Kasumi-1 (cell line): ENCODE measurements at places on chromosomes 5 and 9.

DNA sequence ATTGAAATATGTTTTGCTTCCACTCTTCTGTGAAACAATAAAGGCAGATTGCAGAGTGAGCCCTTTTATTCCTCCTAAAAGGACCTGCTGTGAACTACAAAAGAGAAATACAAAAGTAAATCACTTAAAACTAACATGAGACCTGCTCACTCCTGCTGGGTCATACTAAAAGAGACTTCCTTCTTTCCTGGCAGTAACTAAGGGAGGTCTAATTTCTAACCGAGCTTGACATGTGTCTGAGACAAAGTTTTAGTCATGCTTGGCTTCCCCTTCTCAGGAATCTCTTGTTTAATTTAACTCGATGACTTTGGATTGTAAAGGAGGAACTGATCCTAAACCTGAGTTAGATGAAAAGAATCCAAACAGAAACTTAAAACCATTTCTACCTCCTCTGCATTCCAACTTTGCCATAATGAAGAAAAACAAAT is 86.4 kb upstream of the CDH6 start:
- DNase-seq, result no peak

GRCh38 chr9:2140600-2141223 is 125.6 kb downstream of the SMARCA2 start:
- DNase-seq, result no peak

DNA sequence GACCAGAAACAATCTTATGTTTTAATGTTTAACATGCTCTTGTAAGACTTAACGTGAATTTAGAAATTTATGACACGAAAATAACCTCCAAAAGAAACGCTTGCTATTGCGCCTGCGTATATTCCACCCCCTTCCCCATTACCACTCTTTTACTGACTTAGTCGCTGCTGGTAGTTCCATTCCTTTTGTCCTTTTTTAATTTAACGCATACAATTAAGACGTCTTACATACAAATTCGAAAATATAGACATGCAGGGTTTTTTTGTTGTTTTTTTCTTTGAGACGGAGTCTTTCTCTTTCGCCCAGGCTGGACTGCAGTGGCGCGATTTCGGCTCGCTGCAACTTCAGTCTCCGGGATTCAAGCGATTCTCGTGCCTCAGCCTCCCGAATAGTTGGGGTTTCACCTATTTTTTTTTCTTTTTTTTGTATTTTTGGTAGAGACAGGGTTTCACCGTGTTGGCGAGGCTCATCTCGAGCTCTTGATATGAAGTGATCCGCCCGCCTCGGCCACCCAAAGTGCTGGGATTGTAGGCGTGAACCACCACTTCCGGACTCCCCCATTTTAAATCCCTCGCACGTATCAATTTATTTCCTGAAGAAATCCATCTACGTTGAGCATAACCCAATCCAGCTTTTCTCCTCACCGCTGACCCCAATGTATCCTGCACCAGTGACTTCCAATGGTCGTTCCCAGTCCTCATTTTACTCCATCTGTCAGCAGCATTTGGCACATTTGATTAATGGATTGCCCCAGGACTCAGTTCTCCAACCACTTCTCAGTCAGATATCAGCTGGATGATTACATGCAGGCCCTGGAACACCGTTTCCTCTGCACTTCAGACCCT is 684 bp upstream of the MED7 start:
- DNase-seq, result peak; percentile 83

DNA sequence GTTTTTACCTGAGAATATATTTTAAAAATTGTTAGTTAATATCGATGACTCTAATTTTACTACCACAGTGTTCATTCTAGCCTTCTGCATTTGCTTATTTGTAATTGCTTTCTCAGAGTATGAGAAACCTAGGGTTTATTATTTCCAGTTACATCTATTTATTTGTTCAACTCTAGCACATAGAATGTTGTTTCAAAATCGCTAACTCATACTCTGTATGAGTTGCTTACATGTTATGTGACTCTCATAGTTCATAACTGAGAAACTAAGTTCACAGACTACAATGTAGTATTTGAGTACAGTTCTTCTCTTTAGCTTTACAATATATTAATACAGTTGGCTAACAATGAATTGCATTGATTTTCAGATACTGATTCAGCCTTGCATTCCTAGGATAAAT is 103.2 kb downstream of the MACROH2A1 start:
- DNase-seq, result no peak

DNA sequence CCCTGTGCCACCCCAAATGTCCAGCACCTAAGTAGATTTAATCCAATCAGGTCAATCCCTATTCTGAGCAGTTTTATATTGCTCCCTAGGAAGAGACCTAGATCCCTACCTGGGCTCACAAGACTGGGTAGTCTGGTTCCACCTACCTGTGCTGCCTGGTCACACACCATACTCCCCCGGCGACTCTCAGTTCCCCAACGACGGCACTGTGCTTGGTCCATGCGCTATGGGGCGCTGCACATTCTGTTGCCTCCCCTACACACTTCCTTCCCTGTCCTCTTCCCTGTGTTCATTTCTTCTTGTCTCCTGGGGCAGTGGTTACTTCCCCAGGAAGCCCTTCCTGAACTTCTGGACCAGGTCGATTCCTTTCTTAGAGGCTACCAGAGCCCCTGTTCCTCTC is 109.9 kb upstream of the IL12B start:
- no peak for DNase-seq

GRCh38 chr5:37896159-37896558 is 56.3 kb upstream of the GDNF start:
- DNase-seq, result no peak

DNA sequence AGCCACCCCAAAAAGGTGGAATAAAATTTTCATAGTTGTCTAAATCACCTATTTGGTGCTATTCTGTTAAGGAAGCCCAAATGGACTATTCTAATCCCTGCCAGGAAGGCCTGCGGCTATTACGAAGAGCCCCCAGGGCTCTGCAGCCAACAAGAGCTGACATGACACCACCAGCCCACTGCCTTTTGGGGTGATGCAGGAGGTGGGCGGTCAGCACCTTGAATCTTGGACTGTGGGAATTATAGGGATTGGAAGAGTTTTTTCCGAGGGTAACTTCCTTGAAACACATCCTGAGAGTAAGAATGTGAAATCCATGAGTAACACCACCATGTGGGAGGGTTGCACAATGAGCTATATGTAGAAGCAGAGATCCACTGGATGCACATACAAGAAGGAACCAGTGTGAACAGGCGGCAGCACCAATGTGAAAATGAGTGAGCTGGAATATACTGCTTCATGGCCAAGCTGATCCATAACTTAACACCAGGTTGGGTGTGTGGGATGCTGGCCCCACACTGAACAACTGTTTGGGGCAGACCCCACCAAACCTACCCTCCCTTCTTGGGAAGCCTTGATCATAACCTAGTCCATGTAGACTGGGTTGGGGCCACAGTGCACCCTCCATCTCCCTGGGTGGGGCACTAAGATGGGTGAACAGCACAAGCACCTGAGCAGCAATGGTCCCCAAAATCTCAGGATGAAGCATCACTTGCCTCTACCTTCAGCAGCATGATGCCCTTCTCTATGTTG is 239.0 kb downstream of the FSTL4 start:
- DNase-seq, result no peak

GRCh38 chr5:64784451-64785025 is 15.8 kb downstream of the CWC27 start:
- DNase-seq, result peak; percentile 92

DNA sequence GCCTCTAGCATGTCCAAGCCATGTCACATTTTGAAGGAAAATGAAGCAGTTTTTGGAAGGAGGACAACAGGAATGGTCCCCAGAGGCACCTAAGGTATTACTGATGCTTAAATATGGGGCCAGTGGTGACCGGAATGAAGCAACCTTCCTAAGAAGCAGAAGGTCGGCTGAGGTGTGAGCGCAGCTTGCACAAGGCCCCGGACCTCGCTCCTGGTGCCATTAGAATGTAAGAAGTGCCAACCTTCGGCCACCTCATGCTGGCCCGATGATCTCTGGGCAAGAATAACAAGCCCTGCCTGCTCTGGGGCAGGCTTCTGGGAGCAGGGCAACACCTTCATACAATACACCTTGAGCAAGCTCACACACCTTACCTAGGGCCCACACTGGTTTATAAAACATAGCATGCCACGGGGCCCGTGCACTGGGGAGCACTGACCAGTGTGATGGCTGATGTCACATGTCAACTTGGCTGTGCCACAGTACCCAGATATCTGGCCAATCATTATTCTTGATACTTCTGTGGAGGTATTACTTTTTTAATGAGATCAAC is 21.9 kb downstream of the SEMA4D start:
- no peak for DNase-seq

DNA sequence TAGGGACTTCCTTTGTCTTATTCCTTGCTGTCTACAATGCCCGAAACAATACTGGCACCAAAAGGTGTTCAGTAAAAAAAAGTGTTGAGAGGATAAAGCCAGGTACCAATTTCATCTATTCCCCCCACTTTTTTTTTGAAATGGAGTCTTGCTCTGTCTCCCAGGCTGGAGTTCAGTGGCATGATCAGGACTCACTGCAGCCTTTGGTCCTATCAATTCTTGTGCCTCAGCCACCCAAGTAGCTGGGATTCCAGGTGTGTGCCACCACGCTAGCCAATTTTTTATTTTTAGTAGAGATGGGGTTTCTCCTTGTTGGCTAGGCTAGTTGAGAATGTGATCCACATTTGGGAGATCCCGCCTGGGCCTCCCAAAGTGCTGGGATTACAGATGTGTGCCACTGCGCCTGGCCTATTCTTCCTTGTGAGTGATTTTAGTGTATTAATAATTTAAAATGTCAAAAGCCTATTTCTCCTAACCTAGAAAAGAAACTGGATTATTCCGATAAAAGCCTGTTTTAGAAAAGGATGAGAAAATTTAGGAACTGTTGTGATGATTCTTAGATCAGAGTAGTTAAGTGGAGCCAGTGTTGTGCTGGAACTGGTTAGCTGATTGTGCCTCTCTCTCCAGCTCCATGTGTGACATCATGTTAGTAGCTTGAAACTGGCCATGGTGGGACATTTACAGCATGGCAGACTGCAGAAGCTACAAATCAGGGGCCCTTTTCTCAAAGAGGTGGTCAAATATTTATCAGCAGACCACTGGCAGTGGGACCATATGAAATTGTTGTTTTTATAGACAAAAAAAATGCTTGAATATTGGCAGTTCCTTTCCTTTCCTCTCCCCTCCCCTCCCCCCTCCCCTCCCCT is 14.3 kb downstream of the CDC42SE2 start:
- DNase-seq, result no peak

- DNase-seq, result peak; percentile 97
Observed at GRCh38 chr5:142015781-142016533, 3.1 kb upstream of the GNPDA1 start.

- DNase-seq, result no peak
Observed at GRCh38 chr5:38768412-38769211, 77.2 kb upstream of the OSMR start.

DNA sequence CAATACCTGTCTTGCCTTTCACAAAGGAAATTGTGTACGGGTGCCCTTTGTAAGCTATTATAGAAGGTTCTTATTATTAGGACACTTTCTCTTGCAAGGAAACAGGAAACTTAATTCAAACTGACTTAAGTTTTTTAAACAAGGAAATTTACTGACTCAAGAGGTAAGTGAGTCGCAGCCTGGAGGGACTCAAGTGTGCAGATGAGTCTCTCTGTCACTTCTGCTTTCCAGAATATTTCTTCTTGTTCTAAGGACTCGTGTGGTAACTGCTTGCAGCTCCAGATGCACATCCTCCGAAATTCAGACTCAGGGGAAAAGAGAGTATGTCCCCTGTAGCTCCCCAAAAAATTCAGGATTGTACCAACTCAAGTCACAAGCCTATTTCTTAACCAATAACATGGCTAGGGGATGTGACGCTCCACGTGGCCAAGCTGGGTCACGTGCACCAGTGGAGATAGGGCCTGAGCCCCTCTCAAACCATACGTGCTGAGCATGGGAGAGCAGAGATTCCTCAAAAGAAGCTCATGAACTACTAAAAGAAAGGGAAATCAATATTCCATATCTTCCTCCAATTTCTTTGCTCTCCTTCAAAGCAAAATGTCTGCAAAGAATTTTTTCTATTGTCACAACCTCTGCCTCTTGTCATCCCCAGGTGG is 49.2 kb upstream of the ERCC6L2 start:
- DNase-seq, result peak; percentile 63

- no peak for DNase-seq
Observed at GRCh38 chr5:112097768-112098167, 321.3 kb downstream of the EPB41L4A start.

DNA sequence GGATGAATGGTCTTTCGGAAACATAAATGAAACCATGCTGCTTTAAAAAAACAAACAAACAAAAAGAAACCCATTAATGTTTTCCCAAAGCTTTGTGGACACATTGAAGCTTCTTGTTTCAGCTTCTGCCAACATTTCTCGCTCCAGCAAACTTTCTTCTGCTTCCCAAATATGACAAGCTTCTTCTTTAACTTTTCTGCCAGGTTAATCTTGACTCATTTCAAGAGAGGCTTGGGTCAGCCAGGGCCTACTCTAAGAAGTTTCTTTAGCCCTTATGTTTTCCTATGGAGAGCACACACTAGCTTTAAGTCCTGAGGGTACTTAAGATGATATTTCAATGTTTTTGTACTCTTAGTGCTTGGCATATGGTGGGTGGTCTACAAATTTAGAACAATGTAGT is 6.1 kb downstream of the ANXA1 start:
- no peak for DNase-seq

- no peak for DNase-seq
Observed at GRCh38 chr9:134626069-134626423, 15.6 kb upstream of the COL5A1 start.

DNA sequence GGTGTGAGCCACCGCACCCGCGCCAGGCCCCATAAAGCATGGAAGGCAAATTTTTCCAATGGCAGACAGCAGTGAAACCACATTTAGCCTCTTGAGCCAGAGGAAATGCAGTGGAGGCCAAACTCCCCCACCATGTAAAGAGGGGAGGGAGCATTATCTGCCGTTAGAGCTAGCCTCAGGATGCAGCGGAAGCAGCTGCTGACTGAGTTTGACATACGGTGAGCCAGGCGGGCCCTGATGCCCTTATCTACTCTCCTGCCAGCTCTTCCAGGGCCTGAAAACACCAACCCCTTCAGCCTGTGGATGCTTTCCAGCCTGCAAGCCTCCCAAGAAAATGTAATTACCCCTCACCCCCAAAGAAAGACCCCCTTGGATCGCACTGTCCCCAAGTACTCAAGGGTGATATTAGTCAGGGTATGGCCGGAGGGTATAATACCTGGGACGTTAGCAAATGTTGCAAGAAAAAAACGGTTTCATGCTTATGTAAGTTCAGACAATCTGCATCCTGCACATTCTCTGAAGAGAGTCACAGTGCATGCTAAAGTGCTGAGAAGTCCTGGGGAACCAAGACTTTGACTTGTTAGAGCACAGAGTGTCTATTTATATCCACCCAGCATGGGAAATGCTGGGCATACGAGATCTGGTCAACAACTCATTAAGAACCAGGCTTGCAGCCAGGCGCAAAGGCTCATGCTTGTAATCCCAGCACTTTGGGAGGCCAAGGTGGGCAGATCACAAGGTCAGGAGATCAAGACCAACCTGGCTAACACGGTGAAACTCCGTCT is 11.3 kb upstream of the GGTA1 start:
- DNase-seq, result peak; percentile 96

- no peak for DNase-seq
Observed at GRCh38 chr5:68251804-68252522, 36.4 kb downstream of the PIK3R1 start.

GRCh38 chr5:37090123-37090726 is 159.0 kb downstream of the CPLANE1 start:
- DNase-seq, result no peak
